KG1 (cell line): ENCODE measurements at places on chromosomes 1 and 21.

GRCh38 chr1:159938905-159939677, 6.3 kb downstream of the IGSF9 start:
- DNase-seq, result no peak

- no peak for DNase-seq
Observed at GRCh38 chr1:52364235-52364839, 1.7 kb downstream of the CC2D1B start.

DNA sequence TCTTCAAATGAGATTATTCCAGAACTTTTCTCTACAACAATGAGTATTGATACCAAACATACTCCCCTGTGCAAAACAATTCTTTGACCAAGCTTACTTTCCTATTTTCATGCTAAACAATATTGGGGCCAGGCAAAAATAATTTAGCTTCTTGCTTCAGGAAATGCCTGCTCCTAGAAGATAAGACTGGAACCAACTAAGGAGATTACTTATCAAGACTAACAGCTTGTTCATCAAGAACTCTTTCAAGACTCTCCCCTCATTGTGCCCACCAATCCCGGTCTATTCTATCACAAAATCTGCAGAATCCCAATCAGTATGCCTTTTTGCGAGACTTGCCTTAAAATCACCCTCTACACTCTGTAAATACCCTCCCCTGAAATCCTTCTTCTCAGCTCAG, 536.6 kb downstream of the RWDD3 start:
- no peak for DNase-seq

GRCh38 chr1:214029796-214030195, 42.0 kb downstream of the PROX1 start:
- no peak for DNase-seq

DNA sequence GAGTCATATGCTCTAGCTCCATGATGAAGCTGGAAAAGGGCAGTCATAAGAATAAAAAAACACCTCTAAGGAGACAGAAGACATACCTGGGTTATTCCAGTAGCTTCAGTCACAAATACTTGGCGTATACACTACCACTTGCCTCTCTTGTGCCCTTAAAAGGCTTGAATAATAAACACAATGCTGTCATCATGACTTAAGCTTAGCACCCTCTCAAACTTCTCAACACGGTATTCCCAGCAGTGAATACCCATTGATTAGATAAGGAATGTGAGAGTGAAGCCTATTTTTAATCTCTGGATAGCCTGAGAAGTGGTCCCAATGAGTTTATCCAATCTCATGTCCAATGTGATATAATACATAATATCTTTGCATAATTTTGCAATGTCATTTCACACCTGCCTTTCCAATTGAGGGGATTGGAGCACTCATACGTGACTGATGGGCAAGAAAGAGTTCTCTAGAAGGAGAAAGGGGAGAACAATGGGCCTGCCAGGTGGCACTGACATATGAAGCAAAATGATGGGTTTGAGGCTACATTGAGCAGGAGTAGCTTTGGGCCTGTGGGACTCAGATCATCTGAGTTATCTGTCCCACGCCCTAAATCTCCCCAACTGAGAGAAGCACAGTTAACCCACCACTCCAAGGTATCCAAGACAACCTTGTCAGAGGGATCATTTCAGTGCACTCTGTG, 298.6 kb upstream of the DAB1 start:
- no peak for DNase-seq

GRCh38 chr1:3924186-3924824, 24.2 kb upstream of the C1orf174 start:
- no peak for DNase-seq
